Left kidney (tissue), 8 donors: ENCODE measurements at places on chromosomes 3 and 15.

- no peak for DNase-seq
These were observed 198.4 kb upstream of the UBE2E1 start for GRCh38 chr3:23607184-23607847.

GRCh38 chr15:83210619-83211018 lies 3.0 kb upstream of the HDGFL3 start:
- DNase-seq: no peak

DNA sequence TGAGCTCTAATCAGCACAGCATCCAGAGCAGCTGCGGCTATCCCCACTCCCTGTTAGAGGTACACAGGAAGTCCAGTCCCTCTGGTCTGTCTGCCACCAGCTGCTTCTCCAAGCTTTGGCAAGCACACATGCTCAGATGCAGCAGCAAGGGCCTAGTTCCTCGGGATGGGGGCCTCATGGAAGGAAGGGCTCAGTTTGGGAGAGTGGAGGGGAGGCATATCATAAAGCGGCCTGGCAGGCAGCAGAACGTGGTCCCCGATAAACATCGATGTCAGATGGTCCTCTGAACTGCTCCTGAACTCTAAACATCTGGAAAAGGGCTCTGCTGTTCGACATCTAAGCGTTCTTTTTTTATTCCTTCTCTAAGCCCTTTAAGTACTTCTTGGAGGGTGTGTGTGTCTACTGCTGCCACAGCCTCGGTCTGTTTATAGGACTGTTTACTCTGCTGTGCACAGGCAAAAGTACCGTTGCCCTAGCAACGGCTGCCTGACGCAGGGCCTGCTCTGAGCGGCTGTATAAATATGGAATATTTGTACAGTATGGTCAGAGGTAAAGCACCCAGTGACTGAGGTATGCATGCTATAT lies 74.6 kb downstream of the PRICKLE2 start:
- peak; percentile 84 for DNase-seq

DNA sequence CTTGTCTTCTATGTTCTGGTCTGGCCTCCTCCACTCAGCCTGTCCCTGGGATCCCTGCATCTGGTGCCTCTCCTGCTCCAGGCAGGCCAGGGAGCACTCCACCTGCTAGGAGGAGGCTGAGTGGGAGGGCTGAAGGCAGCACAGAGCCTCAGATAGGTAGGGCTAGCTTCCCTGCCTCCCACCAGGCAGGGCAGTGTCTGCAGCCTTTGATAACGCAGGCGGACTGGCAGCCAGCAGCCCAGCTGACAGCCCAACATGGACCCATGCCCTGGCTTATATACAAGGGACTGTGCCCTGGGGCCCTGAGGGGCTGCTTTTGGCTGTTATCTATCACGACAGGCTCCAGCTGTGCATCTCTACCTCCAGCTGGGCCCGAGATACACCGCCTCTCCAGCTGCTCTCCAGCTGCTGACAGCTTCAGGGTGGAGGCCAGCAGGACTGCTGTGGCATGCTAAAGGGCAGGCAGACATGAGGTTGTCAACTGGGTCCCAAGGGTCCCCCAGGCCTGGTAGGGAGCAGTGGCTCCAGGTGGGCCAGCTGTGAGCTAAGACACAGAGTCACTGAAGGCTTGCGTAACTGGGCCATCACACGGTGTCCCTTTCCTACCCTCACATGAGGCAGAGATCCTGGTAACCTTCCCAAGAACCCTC lies 5.2 kb upstream of the CLK3 start:
- DNase-seq: no peak

DNA sequence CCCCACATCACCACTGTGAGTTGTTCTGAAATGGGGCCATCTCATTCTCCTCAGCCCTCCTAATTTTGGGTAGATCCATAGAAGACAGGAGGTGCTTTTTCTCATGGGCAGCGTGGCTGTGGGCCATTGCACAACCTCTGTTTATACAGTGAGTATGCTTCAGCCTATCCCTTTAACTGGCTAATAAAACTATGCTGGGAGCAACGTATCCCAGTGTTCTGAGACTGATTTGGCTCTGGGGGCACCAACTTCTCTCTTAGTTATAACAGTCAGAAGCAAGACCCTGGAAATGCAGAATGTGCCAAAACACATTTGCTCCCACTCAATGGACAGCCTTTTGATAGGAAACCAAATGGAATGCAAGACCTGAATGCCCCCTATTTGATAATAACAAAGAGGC lies 97.1 kb upstream of the ICE2 start:
- DNase-seq: no peak

GRCh38 chr15:101258238-101259144 lies 6.6 kb upstream of the CHSY1 start:
- DNase-seq: peak; percentile 73

GRCh38 chr3:155495387-155495786 lies 201.9 kb upstream of the STRIT1 start:
- no peak for DNase-seq

DNA sequence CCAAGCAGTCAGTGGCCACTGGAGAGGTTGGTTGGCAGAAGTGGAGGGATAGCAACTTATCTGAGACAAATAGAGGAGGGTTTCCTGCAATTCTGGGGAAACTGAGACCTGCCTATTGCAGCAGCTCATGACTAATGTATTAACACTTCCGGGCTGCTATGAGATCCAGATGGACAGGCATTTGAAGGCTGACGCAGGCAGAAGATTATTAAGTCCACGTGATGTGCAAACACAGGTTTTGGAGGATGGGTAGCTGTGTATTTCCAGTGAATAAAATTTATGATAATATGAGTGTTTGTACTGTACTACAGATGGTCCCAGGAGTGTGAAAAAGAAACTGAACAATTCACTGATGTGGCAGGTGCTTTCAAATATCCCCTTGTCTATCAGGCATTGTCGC lies 28.5 kb upstream of the CFAP161 start:
- no peak for DNase-seq

GRCh38 chr15:61879219-61879618 lies 181.0 kb downstream of the VPS13C start:
- peak; percentile 15 for DNase-seq

DNA sequence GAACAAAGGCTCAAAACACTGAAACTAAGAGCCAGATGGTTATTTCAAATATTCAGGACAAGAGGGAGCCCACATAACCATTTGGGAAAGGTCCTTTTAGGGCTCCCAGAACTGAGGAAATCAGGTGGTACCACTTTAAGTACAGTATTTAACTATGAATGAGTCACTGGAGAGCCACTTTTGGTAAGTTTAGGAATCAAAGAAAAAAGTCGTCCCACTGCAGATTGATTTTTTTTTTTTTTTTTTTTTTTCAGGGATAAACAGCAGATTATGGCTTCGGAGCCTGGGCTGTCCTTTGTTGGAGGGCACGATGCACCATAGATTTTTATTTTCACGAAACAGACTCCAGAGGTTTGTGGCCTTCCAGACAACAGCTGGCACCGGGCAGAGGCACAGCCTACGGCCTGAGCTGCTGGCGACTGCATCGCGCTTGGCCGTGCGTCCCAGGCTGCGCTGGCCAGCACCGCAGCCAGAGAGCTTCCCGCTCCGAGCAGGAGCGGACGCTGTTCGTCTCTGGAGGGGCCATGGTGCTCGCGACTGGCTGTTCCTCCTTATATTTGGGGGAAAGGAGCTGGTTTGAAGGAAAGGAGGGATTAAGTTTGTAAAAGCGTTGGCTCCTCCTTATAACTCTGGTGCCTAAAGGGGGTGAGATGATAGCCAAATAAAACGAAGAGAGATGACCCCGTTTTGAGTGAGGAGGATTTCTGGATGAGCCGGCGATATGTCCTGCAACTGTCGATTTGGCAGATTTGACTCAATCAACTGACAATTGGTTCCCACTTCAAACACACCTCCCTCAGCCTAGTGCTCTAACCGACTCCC lies 152.9 kb upstream of the GOLIM4 start:
- peak; percentile 39 for DNase-seq

- no peak for DNase-seq
These were observed 164.5 kb downstream of the IGF1R start for GRCh38 chr15:98812716-98813446.

DNA sequence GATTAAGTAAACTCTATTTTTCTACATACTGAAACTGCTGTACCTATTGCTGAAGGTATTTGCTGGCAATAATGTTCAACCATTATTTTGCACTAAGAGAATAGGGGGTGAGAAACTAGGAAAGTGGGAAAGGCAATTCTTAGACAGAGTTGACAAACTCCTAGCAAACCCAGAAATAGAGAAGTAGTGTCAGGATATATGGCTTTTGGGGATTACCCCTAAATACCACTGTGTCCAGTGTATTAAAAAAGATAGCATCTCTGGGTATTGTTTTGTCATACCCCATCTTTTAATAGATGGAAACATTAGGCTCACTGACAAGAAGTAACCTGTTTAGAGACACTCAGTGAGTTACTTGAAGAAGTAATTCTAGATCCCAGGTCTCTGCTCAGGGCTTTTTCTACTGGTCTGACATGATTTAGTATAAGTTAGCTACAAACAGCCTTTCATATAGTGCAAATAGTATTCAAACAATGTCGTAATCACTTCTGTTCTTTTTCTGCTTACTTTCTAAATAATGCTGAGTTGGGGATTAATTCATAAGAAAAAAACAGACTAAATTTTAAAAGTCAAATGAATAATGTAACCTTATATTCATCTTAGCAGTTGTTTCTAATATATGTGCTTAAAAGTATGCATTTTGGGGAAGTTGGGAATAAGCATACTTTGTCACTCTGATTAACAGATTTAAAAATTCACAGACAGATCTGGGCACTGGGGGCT lies 107.2 kb downstream of the IL1RAP start:
- no peak for DNase-seq

DNA sequence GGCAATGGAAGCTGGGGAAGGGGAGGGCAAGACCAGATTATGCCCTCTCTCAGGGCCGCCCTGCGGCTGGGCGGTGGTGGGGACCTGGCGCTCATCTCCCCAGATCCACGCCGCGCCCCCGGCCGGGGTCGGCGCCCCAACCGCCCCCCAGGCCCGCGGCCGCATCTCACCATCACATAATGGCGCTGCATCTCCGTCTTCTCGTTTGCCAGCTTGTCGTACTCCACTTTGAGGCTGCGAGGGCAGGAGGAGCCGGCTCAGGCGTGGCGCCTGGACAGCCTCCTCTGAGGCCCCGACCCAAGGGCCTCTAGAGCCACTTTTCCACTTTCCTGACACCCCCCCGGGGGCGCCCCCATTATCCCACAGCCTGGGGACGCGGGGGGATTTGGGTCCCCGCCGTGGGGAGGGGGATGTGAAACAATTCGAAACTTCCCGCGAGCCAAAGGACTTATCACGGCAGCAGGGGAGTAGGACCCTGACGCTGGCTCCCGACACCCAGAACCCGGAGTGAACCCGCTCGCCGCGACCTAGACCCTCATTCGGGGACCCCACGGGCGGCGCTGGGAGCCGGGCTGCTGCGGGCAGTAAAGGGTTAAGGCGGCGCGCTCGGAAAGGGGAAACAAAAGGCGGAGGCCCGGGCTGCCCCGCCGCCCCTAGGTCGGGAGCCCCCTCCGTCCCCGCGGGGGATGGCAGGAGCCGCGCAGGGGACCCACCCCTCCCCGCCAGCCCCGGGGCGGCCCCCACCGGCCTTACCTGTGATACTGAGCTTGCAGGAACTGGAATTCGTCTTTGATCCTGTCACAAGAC lies 2.1 kb downstream of the TLE3 start:
- no peak for DNase-seq

DNA sequence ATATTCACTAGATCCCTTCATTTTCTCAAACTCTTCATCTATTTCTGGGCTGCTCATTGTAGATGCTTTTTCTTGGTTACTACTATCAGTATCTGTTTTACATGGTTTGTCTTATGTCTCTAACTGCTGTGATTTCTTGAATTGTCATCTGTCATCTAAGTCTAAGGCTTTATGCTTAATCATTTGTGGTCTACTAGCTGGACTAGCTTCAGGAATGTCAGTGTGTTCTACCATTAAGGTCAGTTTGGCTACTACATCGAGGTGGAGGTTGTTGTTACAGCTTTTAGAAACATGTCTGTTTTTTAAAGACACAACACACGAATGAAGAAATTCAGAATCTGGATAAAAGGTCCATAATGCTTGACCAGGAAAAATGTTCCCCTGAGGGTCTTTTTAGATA lies 82.2 kb downstream of the ABI3BP start:
- no peak for DNase-seq

GRCh38 chr15:59170295-59171066 lies 36.2 kb upstream of the LDHAL6B start:
- no peak for DNase-seq

GRCh38 chr3:25587526-25587925 lies 77.2 kb downstream of the TOP2B start:
- no peak for DNase-seq

GRCh38 chr3:159432682-159433340 lies 555.8 kb upstream of the IL12A start:
- no peak for DNase-seq

DNA sequence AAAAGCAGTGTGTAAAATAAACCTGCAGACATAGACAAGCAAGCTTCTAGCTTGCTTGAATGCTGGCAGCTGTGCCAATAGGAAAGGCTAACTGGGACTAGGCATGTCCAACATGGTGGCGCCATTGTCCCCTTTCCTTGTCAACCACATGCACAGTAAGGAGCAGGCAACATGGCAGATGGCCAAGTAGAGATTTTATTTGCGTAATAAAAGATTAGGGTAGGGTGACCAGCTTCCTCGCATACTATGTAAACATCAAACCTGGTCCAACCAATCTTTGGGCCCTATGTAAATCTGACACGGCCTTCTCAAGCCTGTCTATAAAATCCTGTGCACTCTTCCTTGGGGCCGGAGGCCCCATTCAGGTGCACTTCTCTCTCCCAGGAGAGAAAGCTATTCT lies 575.4 kb upstream of the GOLIM4 start:
- DNase-seq: no peak

GRCh38 chr3:133301731-133302130 lies 98.1 kb upstream of the BFSP2 start:
- no peak for DNase-seq

GRCh38 chr3:52093756-52094545 lies 37.6 kb upstream of the DUSP7 start:
- DNase-seq: no peak

DNA sequence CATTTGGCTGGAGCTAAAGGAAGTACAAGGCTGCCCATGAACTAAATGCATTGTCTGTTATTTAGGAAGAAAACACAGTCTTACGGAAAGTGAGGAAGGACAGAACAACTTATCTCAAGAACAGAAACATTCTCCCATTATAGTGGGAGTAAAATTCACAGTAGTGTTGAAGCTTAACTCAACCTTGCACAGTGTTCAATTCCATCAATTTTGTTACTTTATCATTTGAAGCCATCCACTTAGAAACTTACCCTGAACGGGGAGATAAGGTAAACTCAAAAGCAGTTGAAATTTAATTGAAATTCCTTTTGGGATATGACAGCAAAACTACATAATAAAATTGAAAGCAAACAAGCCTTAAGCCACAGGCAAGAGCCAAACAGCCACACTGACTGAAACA lies 186.9 kb downstream of the PCCB start:
- DNase-seq: no peak

GRCh38 chr15:52134502-52135144 lies 22.0 kb upstream of the BCL2L10 start:
- no peak for DNase-seq

- DNase-seq: no peak
These were observed 1.1 kb downstream of the BLM start for GRCh38 chr15:90718232-90718631.

DNA sequence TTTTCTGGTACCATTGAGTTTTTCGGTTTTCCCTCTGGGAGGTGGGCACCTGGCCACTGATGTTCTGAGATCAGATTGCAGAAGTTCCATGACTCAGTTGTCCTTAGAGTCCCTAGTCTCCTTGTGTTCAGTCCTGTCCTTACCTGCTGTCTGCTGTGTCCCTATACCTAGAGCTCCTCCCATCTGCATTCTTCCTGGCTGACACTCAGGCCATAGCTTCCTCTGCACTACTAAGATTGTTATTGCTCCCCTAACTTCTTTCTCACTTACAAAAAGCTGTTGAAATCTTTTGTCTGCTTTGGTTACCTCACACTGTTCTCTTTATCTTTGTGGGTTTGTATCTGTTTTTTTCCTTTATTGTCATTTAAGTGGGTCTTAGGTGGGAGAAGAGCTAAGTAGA lies 13.2 kb downstream of the USP3 start:
- DNase-seq: no peak
